Islet precursor cell (in vitro differentiated cells): ENCODE measurements at places on chromosomes 11 and 22.

- DNase-seq: peak; percentile 92
Measured at GRCh38 chr22:50705219-50705691, 32.6 kb downstream of the SHANK3 start.

GRCh38 chr11:101715281-101715680 lies 131.5 kb upstream of the TRPC6 start:
- DNase-seq: no peak

- no peak for DNase-seq
Measured at GRCh38 chr11:123491241-123491640, 61.2 kb downstream of the GRAMD1B start.

DNA sequence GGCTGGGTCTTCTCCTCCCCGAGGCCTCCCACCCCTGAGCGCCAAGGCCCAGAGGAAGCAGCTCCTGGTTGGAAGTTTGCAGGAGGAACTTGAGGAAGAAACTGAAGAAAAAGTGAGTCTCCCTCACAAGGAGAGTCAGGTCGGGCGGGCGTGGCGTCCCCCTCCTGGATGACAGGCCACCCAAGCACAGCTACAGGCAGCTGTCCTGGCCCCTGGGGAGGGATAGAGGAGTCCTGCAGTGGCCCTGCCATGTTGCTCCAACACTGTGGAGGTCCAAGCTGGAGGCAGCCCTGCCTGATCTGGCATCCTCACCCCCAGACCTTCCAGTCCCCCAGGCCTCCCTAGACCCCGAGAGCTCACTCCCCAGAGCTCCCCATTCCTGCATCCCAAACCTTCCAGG lies 1150.1 kb downstream of the BRD1 start:
- DNase-seq: no peak

DNA sequence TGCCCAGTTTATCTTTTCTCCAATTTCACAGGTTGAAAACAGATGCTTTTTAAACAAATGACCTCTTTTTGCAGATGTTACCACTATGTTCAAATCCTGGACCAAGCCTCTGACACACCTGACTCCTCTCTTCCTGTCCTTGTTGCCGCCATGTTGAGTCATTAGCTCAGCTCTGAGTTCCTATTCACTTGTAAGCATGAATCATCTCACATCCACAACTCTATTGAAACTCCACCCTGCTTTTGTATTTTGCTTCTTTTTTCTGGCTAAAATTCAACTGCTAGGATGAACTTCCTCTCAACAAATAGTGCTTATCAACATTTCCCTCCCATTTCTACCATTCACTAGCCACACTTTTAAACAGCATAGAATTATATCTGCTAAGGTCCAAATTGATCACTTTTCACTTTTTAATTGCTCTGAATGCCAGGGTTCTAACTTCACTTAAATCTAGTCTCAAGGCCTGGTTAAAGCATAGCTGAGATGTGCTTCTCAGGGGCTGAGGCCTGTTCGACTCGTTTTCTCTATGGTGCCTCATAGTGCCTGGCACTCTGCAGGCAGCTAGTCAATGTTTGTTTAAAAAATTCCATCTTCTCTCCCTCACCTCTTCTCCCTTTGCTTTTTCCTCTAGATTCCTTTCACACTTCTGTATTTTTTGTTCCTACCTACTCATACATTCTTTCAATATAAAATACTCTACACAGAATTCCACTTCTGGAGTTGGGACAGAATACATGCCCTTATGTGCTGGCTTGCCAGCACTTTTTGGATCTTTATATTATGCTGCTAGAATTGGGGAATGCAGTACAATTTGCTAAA lies 3.9 kb downstream of the JOSD1 start:
- DNase-seq: no peak

GRCh38 chr11:44949160-44950030 lies 1.3 kb downstream of the TP53I11 start:
- peak; percentile 71 for DNase-seq

- DNase-seq: no peak
Measured at GRCh38 chr11:73972187-73972586, 10.5 kb downstream of the UCP2 start.

DNA sequence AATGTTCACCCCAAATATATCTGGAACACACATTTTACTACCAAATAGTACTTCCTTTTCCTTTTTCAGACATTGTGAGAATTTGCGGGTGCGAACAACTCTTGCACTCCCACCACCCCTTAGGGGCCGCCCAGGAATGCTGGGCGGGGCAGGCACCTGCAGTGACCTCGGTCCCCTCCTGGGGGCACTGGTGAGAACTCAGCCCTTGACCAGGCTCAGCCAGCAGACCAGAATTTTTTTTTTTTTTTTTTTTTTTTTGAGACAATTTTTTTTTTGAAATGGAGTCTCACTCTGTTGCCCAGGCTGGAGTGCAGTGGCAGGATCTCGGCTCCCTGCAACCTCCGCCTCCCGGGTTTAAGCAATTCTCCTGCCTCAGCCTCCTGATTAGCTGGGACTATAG lies 75.8 kb downstream of the ARHGAP8 start:
- DNase-seq: no peak

GRCh38 chr11:99601179-99601578 lies 580.4 kb downstream of the CNTN5 start:
- no peak for DNase-seq

GRCh38 chr11:17209939-17210245 lies 2.1 kb upstream of the PIK3C2A start:
- no peak for DNase-seq

GRCh38 chr11:8098361-8098760 lies 17.4 kb downstream of the TUB start:
- DNase-seq: peak; percentile 45

DNA sequence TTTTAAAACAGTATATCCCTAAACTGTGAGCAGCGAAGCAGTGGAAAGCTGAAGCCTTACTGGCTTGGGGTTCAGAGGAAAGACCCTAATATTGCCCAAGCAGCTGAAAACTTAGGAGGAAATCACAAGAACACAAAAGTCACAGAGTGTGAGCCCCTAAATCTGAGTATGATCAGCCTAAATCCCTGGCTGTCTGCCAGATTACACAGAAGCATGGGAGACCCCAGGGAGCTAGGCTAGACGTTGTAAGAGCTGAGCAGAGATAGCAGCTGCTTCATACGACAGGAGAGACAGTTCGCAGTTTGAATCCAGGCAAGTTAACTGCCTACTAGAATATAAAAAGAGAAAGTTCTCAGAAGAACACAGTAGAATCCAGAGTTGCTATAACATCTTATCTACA lies 81.2 kb downstream of the PACS1 start:
- no peak for DNase-seq

DNA sequence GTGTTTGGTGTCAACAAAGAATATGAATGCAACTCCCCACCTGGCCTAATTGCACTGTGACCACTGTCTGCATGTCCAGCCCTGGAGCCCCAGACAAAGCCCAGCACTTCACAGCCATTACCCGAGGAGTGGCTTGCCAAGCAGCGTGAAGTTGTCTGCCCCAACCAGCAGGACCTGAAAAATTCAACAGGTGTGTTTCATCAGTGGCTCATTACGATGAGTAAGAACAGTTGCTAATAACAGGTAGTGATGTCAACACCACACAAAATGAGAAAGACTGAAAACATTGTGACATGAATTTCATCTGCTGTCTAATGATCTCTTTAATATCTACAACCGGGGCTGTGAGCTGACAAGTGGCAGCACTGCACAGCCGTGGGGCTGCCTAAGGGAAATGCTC lies 10.3 kb downstream of the MRPL21 start:
- DNase-seq: no peak

DNA sequence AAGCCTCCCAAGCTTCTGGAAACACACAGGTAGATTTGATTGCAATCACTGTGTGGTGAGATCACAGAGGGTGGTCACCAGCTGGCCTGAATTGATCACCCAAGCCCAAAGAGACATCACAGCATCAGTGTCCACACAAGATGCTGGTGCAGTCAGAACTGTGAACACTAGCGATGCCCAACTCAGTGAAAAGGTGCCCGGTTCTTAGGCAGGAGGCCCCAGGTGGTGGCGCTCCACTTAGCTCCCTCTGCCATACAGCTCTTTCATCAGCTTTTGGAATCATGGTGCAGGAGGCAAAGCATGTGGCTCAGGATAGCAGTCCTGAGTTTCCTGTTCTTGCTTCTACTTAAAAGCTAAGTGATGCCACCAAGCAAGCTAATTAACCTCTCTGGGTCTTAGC lies 11.1 kb downstream of the DGCR2 start:
- peak; percentile 40 for DNase-seq

DNA sequence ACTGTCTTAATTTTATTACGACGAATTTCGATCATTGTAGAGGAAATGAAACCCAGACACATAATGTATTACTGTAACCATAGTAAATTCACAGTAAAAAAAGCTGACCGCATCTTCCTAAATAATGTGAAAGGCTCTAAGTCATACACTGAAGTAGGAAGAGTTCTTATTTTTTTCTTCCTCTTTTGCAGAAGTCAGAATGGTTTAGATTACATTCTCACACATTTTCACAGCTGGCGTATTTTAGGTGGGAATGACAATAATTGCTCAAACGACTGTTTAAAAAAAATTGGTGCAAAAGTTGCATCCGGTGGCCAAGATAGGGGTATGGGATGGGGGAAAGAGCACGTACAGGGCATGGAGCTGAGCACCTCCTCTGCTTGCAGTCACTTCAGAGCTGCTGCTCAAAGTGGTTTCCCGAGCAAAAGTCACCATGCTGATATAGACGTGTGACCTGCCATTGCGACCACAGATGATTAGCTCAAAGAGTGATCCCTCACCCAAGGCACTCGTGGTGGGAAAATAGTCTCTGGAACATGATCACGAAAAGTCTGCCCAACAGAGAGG lies 35.3 kb downstream of the MMP13 start:
- DNase-seq: no peak

GRCh38 chr11:63845911-63846310 lies 7.0 kb downstream of the MARK2 start:
- DNase-seq: no peak

DNA sequence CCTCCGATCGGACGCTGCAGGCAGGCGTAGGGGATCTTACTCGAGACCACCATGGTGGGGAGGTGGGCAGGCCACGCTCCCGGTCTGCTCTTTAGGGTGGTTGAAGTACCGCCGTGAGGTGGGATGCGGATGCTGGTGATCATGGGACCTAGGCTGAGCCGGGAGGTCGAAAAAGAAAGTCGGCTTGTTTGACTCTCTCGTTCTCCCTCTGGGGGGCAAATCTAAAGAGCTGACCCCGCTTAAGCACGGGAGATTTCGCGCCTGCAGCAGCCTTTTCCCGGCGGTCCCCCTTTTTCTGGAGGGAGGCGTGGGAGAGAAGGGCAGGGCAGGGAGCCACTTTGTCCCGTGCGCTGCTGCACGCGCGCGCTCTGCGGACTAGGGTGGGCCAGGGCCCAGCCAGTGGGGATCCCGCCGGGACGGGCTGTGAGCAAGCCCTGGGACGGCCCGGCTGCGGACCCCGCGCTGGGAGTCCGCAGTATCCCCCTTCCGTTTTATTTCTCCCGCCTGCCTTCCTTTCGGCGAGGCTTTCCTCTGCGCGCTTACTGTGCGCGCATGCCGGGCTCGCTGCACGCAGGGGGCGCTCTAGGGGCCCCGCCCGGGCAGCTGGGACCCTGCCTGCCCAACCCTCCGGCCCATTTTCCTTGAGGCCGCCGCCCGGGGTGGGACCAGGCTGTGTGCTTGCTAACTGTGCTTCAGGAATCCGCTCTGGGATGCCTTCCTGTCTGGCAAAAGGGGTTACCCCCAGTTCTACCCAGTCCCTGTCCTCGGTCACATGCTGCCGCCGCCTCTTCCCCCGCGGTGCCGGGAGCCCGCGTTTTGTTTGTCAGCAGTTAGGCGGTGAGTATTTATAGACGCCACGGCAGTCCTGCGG lies 81.0 kb downstream of the PRR5L start:
- peak; percentile 88 for DNase-seq

DNA sequence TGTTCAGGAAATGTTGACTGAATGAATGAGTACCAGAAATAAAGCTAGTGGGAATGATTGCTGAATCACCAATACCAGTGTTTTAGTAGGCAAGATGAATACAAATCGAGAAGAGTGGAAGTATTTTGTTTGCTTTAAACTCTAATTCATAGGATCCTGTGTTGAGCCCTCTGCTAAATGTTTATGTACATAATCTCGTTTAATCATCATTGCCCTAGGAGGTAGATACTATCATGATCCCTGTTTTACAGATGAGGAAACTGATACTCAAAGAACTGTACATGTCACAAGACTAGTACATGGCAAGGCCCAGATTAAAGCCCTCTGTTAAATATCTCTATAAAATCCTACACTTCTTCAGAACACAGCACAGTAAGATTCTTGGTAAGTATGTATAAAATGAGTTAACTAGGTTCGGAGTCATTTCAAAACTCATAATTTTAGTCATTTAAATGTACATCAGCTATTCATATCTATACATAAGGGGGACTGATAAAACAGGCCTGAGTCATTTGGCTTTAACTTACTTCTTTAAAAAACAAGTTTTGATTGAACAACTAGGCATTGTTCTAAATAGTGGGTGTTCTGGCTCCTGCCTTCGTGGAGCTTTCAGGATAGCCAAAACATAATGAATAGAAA lies 97.1 kb downstream of the EXT2 start:
- no peak for DNase-seq

- DNase-seq: no peak
Measured at GRCh38 chr11:64684357-64684756, 38.6 kb downstream of the NRXN2 start.

DNA sequence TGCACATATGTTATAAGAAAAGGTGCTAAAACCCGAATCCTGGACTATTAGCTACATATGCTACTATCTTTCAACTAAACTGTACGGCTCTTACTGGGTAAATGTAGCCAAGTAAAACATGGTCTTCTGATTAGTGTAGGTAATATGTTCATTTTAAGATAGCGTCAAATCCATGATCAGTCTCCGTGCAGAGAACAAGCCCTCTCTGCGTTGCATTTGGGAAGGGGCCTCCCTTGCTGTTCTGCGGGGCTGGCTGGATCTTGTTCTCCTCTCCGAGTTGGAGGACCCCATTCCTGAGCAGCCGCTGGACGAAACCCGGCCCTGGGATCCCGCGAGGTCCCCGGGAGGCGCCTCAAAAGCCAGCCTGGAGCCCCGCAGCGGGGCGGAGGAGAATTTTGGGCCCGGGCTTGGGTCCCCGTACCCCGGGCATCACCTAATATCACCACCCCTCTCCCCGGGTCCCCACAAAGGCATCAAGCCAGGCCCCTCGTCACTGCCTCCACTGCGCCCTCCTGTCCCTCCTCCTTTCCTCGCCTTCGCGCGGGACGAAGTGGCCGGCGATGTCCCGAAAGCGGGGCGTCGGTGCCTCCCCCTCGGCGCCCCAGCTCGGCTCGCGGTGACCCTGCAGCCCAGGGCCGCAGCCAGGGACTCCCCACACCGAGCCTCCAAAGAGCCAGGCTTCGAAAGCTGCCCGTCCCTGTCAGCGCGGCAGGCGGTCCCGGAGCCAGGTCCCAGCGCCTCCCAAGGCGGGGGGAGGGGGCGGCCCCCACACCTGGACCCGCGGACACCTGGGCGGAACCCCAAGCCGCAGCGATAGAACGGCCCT lies 54.5 kb upstream of the FBXO3 start:
- DNase-seq: no peak

- DNase-seq: no peak
Measured at GRCh38 chr11:71955898-71956456, 27.1 kb downstream of the RNF121 start.

DNA sequence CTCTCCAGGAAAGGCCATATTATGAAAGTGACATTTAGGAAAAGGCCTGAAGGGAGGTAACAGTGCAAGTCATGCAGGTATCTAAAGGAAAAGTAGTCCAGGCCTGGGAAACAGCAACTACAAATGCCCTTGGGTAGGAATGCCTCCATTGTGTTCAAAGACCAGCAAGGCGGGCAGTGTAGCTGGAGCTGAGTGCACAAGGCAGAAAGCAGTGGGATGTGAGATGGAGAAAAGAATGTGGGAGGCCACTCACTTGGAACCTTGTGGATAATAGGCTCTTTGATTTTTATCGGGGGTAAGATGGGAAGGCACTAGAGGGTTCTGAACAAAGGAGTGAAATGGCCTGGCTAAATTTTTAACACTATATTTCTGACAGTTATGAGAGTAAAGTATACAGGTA lies 188.6 kb downstream of the PGR start:
- DNase-seq: peak; percentile 69
